ENCODE measurements at places on chromosomes 13 and 19.

GRCh38 chr19:29526730-29527499 lies 1.1 kb downstream of the VSTM2B start:
- no peak for DNase-seq

GRCh38 chr19:6033744-6034264 lies 55.9 kb upstream of the RANBP3 start:
- DNase-seq: no peak

DNA sequence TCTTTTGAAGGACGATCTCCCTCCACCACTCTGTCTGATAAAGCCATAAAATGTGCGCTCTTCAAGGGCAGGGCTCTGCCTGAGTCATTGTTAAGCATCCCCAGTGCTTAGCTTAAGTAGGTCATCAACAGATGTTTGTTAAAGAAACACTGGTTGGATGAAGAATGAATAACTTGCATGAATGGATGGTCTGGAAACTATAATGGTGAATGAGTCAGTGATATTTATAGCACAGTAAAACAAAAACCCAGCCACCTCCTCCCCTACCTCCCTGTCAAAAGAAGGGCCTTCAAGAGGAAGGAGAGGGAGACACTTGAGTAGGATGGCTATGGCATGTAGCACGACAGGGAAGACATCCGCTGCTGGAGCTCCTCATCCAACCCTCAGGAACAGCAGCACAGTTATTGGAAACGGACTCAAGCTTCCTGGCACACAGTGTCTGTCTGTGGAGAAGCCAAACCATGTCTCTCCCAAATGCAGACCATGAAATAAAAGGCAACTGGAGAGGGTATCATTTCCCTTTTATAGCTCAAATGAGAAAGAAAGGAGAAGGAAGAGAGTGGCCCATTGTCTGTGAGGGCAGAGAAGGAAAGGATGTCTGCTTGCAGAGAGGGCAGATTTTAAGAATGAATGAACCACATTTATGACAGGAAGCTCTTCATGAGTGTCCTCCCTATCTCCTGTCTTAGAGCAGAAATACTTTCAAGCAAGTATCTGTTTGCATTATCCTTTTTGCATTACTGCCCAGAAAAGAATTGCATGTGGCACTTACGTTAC lies 183.5 kb upstream of the UBL3 start:
- DNase-seq: peak; percentile 62

DNA sequence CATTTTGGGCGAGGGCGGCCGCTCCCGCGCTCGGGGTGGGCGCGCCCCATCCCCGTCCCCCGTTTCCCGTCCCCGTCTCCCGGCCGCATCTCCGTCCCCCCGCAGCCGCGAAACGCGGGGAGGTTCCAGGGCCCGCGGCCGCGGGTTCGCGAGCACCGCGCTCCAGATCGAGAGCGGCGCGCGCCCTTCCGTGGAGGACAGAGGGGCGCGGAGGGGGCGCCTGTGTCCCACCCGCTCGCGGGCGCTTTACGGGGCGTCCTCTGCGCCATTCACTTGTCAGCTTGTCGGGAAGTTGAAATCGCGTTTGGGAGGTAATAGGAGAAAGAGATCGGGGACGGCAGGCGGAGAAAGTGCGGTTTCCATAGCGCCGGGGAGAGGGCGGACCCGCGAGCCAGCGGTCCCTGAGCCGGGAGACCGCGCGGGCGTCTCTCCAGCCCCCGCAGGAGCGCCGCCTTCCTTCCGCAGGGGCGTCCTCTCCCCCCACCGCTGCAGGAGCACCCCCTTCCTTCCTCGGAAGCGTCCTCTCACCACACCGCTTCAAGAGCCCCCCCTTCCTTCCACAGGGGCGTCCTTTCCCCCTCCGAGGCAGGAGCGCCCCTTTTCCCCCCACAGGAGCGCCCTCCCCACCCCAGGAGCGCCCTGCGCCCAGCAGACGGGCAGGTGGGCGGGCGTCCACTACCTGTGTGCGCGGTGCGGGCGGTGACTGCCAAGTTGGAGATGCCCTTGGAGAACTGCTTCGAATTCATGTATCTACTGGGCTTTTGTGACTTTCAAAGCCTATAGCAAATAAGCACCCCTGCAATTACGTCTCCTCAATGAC lies 962 bp upstream of the IRS2 start:
- DNase-seq: no peak

DNA sequence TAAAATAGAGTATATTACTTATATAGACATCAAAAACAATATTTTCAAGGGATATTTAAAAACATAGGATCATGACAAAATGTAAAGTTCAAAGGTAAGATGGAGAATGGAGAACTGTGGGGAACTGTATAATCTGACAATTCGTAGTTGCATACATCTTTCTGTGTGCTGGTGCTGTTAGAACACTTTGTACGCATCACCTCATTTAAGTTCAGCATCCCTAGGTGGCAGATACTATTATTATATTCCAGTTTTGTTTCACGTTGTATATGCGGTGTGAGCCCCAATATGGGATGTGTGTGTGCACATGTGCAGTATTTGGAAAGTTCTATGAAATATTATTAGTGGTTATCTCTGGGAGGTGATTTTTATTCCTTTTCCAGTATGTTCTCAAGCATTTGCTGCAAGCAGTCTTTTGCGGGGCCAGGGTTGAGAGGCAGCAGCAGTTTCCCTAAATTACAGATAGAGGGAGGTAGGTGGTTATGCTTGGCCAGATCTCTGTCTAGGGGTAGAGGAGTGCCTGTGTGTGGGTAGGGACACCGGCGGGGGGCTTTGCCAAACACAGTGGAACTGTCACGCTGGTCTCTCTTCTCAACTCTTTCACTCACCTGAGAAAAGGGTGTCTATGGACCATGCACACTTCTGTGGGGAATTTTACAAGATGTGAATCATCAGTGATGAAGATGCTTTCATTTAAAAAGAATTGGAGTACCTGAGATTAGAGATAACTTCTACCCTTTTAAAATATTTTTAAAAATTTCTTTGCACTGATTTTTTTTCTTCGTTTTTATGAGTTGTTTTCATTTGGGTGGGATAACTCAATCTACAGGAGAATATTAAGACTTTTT lies 55.6 kb upstream of the ALOX5AP start:
- DNase-seq: peak; percentile 26

DNA sequence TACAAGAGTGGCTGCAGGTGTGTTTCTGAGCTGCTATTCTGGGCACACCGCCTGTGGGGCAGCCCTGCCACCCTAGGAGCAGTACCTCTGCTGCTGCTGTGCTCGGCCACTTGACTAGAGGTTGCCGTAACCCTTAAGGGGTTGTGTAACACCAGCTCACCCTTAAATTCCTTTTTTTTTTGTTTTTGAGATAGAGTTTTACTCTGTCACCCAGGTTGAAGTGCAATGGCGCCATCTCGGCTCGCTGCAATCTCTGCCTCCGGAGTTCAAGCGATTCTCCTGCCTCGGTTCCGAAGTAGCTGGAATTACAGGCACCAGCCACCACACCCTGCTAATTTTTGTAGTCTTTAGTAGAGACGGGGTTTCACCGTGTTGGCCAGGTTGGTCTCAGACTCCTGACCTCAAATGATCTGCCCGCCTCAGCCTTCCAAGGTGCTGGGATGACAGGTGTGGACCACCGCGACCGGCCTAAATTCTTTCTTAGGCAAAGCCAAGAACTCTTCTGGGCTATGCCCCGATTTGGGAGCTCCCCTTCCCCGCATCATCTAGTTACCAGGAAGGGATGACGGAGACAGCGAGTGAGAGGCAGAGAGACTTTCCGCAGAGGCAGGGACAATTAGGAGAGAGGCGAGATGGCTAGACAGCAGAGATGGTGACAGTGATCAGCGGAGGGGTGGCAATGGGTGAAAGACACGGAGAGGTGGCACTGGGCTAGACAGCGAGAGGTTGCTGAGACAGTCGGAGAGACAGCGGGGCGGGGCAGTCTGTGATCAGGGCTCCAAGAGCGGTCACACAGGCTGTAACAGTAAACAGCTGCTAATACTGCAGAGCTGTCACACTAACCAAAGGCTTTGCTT lies 4.4 kb upstream of the LILRA5 start:
- DNase-seq: no peak

DNA sequence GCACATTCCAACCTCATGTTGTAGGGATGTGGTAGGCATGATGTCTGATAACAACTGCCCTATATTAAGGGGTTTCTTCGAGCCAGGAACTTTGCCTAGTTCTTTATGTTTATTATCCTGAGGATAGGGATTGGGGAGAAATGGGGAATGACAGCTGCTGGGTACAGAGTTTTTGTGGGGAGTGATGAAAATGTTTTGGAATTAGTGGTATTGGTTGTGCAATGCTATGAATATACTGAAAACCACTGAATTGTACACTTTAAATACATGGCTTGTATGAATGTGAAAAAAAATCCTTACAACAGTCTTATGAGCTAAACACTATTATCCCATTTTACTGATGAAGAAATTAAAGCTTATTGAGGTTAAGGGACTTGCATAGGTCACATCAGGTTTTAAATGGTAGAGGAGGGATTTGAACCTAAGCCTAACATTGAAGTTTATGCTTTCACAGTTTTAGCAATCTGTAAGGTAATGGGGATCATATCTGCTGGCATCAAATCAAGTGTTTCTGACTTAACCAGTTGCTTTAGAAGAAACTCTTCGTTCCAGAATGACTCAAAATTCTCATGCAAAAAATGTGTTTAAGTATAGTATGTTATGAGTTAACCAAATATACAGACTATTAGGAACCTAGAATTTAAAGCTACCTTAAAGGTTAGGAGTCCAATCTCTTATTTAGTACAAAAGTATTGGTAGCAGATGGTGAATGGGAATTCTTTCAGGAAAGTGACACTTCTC lies 61.4 kb downstream of the ERCC5 start:
- no peak for DNase-seq

- no peak for DNase-seq
These were observed 2.3 kb downstream of the SIGLEC9 start for GRCh38 chr19:51127032-51127431.

GRCh38 chr13:52665325-52665724 lies 12.7 kb downstream of the SUGT1 start:
- DNase-seq: peak; percentile 20

- DNase-seq: no peak
These were observed 19.6 kb upstream of the B3GNT3 start for GRCh38 chr19:17775245-17775927.

GRCh38 chr19:56106397-56106849 lies 14.7 kb downstream of the ZNF787 start:
- no peak for DNase-seq

DNA sequence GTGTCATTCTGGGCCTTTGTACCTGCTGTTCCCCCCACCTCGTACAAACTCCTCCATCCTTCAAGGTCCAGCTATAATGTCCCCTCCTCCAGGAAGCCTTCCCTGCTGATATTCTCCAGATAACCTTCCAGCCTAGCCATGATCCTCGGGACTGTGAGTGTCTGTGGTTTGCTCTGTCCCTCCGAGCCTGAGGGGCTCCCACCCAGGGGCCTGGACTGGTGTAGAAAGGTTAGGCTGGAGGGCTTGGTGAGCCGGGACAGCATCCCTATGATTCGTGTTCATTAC lies 2.9 kb upstream of the COMP start:
- no peak for DNase-seq

- DNase-seq: no peak
These were observed 62.9 kb downstream of the RASA3 start for GRCh38 chr13:114069376-114070097.

GRCh38 chr13:37344056-37344455 lies 238.6 kb upstream of the CSNK1A1L start:
- no peak for DNase-seq

DNA sequence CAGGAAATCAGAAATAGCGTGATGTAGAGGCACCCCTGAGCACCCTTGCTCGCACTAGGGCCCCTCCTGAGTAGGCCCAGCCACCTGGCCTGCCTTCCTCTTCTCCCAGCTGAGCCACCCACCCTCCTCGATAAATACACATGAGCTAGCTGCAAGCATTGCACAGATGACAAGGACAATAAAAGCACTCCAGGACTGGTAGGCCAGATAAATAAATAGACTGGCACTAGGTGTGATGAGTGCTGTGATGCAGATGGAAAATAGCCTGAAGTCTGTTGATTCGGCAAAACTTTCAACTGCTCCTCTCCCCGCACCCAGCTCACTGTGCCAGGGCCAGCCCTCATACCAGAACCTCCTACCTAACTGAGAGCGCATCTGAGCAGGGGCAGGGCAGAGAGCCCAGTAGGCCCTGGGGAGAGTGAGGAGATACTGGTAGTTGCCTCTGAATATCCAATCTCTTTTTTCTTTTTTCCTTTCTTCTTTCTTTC lies 54.5 kb upstream of the GPI start:
- DNase-seq: no peak

- no peak for DNase-seq
These were observed 1145.6 kb upstream of the MIR17HG start for GRCh38 chr13:90201676-90202460.

DNA sequence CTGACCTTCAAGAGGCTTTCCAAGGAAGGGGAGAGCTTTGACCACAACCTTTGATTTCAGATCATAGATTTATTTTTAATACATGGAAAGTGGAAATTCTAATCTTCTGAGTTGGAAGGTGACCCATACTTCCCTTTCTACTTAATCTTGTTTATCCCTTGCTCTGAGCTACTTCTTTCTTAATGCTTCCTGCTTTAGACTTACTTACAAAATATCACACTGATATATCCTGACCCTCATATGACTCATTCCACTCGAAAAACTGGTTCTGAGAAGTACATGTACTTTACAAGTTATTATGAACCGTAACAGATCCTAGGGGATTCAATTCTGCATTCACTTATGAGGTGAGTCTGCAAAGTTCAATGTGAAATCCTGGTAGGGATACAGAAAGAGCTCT lies 76.2 kb upstream of the IRS2 start:
- peak; percentile 68 for DNase-seq

GRCh38 chr13:111429064-111429558 lies 108.7 kb downstream of the TEX29 start:
- peak; percentile 39 for DNase-seq

DNA sequence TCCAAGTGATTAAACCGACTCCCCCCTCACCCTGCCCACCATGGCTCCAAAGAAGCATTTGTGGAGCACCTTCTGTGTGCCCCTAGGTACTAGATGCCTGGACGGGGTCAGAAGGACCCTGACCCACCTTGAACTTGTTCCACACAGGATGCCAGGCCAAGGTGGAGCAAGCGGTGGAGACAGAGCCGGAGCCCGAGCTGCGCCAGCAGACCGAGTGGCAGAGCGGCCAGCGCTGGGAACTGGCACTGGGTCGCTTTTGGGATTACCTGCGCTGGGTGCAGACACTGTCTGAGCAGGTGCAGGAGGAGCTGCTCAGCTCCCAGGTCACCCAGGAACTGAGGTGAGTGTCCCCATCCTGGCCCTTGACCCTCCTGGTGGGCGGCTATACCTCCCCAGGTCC lies 2.0 kb downstream of the APOE start:
- no peak for DNase-seq

GRCh38 chr13:21020176-21020575 lies 41.2 kb downstream of the LATS2 start:
- no peak for DNase-seq

GRCh38 chr19:30479231-30479630 lies 107.0 kb downstream of the ZNF536 start:
- DNase-seq: no peak

GRCh38 chr13:72890546-72890945 lies 108.6 kb downstream of the PIBF1 start:
- no peak for DNase-seq

DNA sequence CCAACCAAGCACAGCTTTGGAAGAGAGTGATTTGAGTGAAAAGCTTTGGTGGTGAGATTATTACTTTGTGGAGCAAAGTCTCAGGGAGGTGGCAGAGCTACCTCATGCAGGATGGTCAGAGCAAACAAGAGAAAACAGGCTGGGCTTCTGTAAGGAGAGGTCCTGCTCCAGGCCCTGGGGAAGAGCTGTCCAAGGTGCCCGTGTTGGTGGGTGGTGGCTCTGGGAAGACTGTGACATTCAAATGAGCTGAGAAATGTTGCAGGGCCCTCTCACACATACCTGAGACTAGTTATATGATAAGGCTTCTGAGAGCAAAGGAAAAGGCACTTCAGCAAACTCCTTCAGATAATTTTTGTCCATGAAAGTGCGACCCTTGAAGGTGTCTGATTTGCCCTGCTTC lies 205.5 kb upstream of the SOX21 start:
- DNase-seq: no peak

Data from RWPE1 (cell line).